Vagina (tissue), 2 donors: ENCODE measurements at places on chromosomes 5 and 9. TPM values are rescaled to one million over a fixed set of nuclear protein-coding genes. Genes with fewer than 3 reads are reported as not detected.

SHISAL2B gene
- not detected for total RNA-seq

CDX1 gene
- not detected for total RNA-seq

FIBCD1 gene
- not detected for total RNA-seq

PLAC8L1 gene
- not detected for total RNA-seq

ROPN1L gene
- 4.2 TPM for total RNA-seq

C1QTNF2 gene
- total RNA-seq = 1.7 TPM

IL4 gene
- not detected for total RNA-seq

THBS4 gene
- 0.98 TPM for total RNA-seq

PDE8B gene
- 5.9 TPM for total RNA-seq

PCDHGB7 gene
- 14.2 TPM for total RNA-seq

BAAT gene
- not detected for total RNA-seq

CHMP5 gene
- 41.5 TPM for total RNA-seq

SIT1 gene
- 2.5 TPM for total RNA-seq

WWC1 gene
- total RNA-seq = 18.7 TPM

TMEM252 gene
- not detected for total RNA-seq

ISOC1 gene
- 25.0 TPM for total RNA-seq

EPB41L4B gene
- total RNA-seq = 4.7 TPM

EIF4E1B gene
- not detected for total RNA-seq

C9orf85 gene
- total RNA-seq = 5.4 TPM

ARSI gene
- total RNA-seq = 4.7 TPM

CDH18 gene
- not detected for total RNA-seq
